Caco-2 (cell line): ENCODE measurements at places on chromosomes 11 and 22.

DNA sequence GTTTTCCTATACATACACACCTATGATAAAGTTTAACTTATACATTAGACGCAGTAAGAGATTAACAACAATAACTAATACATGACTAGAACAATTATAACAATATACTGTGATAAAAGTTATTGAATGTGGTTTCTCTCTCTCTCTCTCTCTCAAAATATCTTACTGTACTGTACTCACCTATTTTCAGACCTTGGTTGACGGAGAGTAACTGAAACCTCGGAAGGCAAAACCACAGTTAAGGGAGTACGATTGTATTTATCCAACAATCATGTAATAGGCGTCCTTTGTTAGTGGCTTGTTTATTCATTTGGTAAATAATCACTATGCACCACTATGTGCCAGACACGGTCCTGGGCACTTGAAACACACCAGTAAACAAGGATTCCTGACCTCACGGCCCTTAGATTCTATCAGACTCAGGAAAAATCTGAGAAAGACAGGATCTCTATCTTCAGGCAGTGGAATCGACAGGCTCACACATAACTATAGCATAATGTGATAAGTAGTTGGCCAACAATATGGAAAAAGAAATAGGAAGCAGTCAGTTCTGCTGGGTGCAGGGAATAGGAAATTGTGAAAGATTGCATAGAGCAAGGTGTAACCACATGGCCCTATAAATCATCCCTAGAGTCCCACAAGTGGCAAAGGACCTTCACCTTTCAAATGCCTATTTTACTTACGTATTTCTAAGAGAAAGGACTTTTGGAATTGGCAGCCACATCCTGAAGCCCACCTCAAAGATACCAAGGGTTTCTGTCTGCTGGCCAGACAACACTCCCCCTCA lies 12.0 kb downstream of the ETS1 start:
- no peaks in the 10 kb centered on the region for H3K4me1 ChIP-seq
- H3K27me3 ChIP-seq = peaks cover 3% of the 10 kb centered on the region; the same call in 1 of the 2 replicates

- H3K4me3 ChIP-seq = no peak overlapping the region
- H3K36me3 ChIP-seq = no peaks in the 10 kb centered on the region
- DNase-seq = no peak
- H3K27me3 ChIP-seq = no peaks in the 10 kb centered on the region; the same call in 1 of the 2 replicates
- H3K27ac ChIP-seq = no peak overlapping the region
Measured at GRCh38 chr11:111976119-111976766, 39.1 kb downstream of the DIXDC1 start.

- peaks cover 51% of the 10 kb centered on the region for H3K4me1 ChIP-seq
- DNase-seq = peak; percentile 64
- no peaks in the 10 kb centered on the region for H3K36me3 ChIP-seq
- H3K27me3 ChIP-seq = no peaks in the 10 kb centered on the region
- H3K4me3 ChIP-seq = no peak overlapping the region
Measured at GRCh38 chr22:36425977-36426523, 38.3 kb upstream of the MYH9 start.

DNA sequence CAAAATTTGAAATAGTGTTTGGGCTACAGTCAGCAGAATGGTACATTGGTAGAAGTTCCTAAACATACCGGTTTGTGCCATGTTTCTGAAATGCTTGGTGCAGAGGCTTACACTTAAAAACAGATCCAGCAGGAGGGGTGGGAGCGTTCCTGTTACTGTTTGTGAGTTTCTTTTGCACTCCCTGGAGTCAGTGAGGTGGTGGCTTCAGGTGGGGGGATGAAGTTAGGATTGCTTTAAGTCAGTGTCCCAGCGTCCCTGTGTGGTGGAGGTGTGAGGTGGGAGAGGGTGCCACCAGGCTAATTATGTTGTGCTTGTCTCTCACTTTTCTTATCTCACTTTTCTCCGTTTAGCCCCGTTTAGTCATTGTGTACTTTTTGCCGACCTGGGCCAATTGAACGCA lies 9.7 kb downstream of the TNRC6B start:
- H3K27me3 ChIP-seq = no peaks in the 10 kb centered on the region
- H3K4me3 ChIP-seq = no peak overlapping the region
- H3K27ac ChIP-seq = no peak overlapping the region
- H3K4me1 ChIP-seq = peaks cover 12% of the 10 kb centered on the region; the same call in 1 of the 2 replicates
- H3K36me3 ChIP-seq = no peaks in the 10 kb centered on the region

DNA sequence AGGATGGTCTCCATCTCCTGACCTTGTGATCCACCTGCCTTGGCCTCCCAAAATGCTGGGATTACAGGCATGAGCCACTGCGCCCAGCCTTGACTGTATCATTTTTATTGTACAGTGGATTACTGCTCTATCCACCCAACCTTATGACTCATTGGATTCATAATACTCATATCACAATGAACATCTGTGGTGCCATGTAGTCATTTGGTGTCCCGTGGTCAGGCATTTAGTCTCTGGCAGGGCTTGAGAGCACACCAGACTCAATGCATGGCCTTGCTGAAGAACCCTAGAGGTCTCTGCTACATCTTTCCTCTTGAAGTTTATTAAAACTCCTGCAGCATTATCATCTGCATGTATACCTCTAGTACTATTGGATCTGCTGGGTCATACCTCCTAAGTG lies 98.0 kb upstream of the LDLRAD3 start:
- no peaks in the 10 kb centered on the region for H3K27me3 ChIP-seq
- no peak overlapping the region for H3K27ac ChIP-seq
- no peaks in the 10 kb centered on the region for H3K36me3 ChIP-seq
- no peaks in the 10 kb centered on the region for H3K4me1 ChIP-seq
- H3K4me3 ChIP-seq = no peak overlapping the region

- no peak overlapping the region for H3K4me3 ChIP-seq
- H3K27me3 ChIP-seq = no peaks in the 10 kb centered on the region
- DNase-seq = no peak
- H3K27ac ChIP-seq = peak overlapping the region; percentile 56
Measured at GRCh38 chr22:37387793-37388192, 39.5 kb downstream of the ELFN2 start.

GRCh38 chr11:113629562-113629961 lies 76.5 kb downstream of the TMPRSS5 start:
- no peak for DNase-seq
- no peak overlapping the region for H3K4me3 ChIP-seq
- no peaks in the 10 kb centered on the region for H3K27me3 ChIP-seq

GRCh38 chr11:116641561-116642045 lies 131.2 kb downstream of the BUD13 start:
- H3K27me3 ChIP-seq = no peaks in the 10 kb centered on the region
- H3K36me3 ChIP-seq = no peaks in the 10 kb centered on the region
- DNase-seq = peak; percentile 88

- H3K27ac ChIP-seq = peak within 1 kb of the TSS; percentile 64
- H3K27me3 ChIP-seq = no peaks in the 10 kb centered on the region
- H3K4me1 ChIP-seq = peaks cover 15% of the 10 kb centered on the region
- DNase-seq = peak; percentile 80
Measured at GRCh38 chr22:50481440-50482106, at the start of gene ADM2. Gene ADM2 (plus strand): TSS chr22:50481543. CDS start chr22:50481848, 305 bp downstream.

- no peaks in the 10 kb centered on the region for H3K27me3 ChIP-seq
- H3K4me3 ChIP-seq = no peak overlapping the region
- peak; percentile 95 for DNase-seq
- no peaks in the 10 kb centered on the region for H3K36me3 ChIP-seq
- H3K4me1 ChIP-seq = peaks cover 53% of the 10 kb centered on the region
Measured at GRCh38 chr11:59706518-59707285, 6.9 kb downstream of the OR10V1 start.

DNA sequence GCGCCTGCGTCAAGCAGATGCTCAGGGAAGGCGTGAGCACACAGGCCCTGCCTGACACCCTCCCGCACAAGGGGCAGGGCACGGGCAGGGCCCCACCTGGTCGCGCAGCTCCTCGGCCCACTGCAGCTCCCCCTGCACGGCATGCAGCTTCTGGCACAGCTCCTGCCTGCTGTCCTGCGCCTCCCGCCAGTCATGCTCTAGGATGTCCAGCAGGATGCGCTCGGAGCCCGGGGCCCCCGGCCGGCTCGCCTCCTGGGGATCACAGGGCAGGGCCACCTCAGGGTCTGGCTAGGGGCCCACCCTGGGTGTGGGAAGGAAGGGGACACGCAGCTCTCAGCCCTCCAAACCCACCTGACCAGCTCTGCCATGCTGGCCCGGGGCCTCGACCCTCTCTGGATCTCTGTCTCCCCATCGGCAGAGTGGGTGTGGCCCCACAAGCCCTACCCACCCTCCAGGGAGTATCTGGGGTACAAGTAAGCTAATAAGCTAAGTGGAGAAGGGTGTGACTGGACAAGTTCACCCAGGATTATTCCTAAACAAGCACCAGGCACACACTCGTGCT lies 10.7 kb downstream of the CARD10 start:
- no peaks in the 10 kb centered on the region for H3K27me3 ChIP-seq
- no peak overlapping the region for H3K4me3 ChIP-seq
- peak overlapping the region; percentile 85 for H3K27ac ChIP-seq

GRCh38 chr11:100925935-100926334 lies 203.7 kb downstream of the PGR start:
- H3K27me3 ChIP-seq = no peaks in the 10 kb centered on the region
- H3K4me1 ChIP-seq = peaks cover 31% of the 10 kb centered on the region
- DNase-seq = no peak
- no peak overlapping the region for H3K4me3 ChIP-seq

- no peak overlapping the region for H3K27ac ChIP-seq
- no peaks in the 10 kb centered on the region for H3K27me3 ChIP-seq
- no peak overlapping the region for H3K4me3 ChIP-seq
- H3K36me3 ChIP-seq = no peaks in the 10 kb centered on the region
Measured at GRCh38 chr11:125763483-125763882, 15.1 kb downstream of the PATE2 start.

GRCh38 chr11:7672960-7673723 lies at the start of gene CYB5R2:
Gene CYB5R2 (minus strand): TSS chr11:7673500. CDS start chr11:7672825, 675 bp downstream.
- H3K4me3 ChIP-seq = peak within 1 kb of the TSS; percentile 40
- no peaks in the 10 kb centered on the region for H3K27me3 ChIP-seq
- H3K36me3 ChIP-seq = no peaks in the 10 kb centered on the region; the same call in 1 of the 2 replicates
- H3K27ac ChIP-seq = peak within 1 kb of the TSS; percentile 55
- H3K4me1 ChIP-seq = peaks cover 6% of the 10 kb centered on the region
- DNase-seq = peak; percentile 75

DNA sequence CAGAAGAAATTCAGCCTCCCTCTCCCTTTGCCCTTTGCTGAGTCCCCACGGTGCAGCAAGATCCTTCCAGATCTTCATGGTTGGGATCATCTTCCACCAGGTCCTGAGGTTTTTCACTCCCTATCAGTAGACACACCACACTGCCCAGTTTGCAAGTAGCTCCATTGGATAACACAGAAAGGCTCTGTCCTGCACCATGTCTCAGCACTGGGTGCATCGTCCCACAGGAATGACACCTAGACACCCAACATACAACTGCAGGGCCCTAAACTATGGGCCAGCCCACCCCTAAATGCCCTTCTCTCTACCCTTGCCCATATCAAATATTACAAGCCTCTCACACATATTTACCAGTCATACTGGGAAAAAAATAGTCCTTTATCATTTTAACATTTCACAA lies 9.4 kb downstream of the KLHL22 start:
- no peak for DNase-seq
- H3K27me3 ChIP-seq = no peaks in the 10 kb centered on the region
- H3K4me1 ChIP-seq = no peaks in the 10 kb centered on the region
- no peaks in the 10 kb centered on the region; the same call in 1 of the 2 replicates for H3K36me3 ChIP-seq

DNA sequence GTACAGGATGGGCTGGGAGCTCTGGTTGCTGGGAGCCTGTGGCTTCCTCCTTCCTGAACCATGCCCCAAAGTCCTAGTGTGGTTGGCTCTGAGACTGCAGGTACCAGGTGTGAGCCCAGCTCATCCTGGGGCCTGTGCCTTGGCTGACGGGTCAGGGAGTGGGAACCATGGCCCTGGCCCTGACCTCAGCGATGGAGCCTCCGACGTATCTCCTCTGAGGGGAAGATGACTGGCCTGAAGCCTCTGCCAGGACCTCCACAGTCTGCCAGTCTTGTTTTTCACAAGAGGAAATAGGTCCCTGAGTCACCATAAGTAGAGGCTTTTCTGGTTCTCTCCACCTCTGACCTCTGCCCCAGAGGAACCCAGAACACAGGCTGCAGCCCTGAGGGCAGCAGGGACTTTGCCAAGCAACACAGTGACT lies 3.4 kb downstream of the RCE1 start:
- DNase-seq = peak; percentile 45
- peaks cover 6% of the 10 kb centered on the region for H3K4me1 ChIP-seq
- H3K27ac ChIP-seq = no peak overlapping the region

DNA sequence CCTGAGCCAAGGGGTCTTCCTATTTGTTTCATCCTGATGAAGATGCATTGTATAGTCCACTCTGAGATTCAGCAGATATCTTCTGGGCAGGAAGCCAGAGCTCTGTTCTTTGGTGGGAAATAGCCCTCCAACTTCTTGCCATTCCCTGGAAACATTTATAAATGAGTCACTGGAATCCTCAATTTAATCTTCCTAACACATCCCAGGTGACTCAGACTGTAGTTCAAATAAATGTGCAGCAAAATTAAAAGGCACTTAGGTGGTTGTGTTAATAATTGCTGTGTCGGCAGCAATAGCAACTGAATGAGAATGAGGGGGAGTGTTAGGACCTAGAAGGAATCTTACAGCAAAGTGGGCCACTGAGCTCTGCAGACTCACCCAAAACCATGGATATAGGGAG lies 108.6 kb downstream of the INSC start:
- no peaks in the 10 kb centered on the region for H3K27me3 ChIP-seq
- no peak overlapping the region for H3K4me3 ChIP-seq
- no peaks in the 10 kb centered on the region for H3K4me1 ChIP-seq
- no peak for DNase-seq
- no peaks in the 10 kb centered on the region for H3K36me3 ChIP-seq

DNA sequence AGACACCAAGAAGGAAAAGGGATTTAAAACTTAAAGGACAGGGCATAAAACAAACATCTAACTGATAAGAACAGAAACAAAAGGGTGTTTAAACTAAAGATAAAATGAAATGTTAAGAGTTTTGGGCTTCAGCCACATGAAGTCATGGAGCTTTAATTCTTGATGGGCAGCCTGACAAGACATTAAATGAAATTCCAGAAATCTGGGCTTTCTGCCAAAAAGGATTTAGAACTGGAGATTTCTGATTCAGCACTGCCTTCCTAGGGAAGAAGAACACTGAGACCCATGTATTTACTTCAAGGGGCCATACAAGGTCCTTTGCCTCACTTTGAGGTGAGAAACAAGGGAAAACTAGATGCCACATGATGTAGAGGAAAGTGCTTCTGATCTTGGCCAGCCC lies 355.9 kb upstream of the RAG2 start:
- H3K27ac ChIP-seq = no peak overlapping the region
- no peak overlapping the region for H3K4me3 ChIP-seq
- no peaks in the 10 kb centered on the region for H3K36me3 ChIP-seq
- no peaks in the 10 kb centered on the region for H3K4me1 ChIP-seq
- DNase-seq = no peak

GRCh38 chr11:35619116-35619854 lies 1.0 kb downstream of the FJX1 start:
- no peaks in the 10 kb centered on the region for H3K36me3 ChIP-seq
- H3K27me3 ChIP-seq = no peaks in the 10 kb centered on the region
- peak; percentile 62 for DNase-seq
- peak overlapping the region; percentile 61 for H3K4me3 ChIP-seq
- peaks cover 26% of the 10 kb centered on the region for H3K4me1 ChIP-seq

GRCh38 chr11:16964501-16964900 lies 49.7 kb downstream of the PLEKHA7 start:
- H3K4me3 ChIP-seq = no peak overlapping the region
- H3K36me3 ChIP-seq = no peaks in the 10 kb centered on the region
- DNase-seq = no peak
- peaks cover 34% of the 10 kb centered on the region for H3K4me1 ChIP-seq
- no peaks in the 10 kb centered on the region for H3K27me3 ChIP-seq
- H3K27ac ChIP-seq = no peak overlapping the region
